ENCODE measurements at places on chromosomes 7 and 10.
A peak's percentile ranks its signal among the peaks of the same experiment; 100 is the strongest.

GRCh38 chr10:106746868-106747267, 417.6 kb downstream of the SORCS1 start:
- no peak for DNase-seq

DNA sequence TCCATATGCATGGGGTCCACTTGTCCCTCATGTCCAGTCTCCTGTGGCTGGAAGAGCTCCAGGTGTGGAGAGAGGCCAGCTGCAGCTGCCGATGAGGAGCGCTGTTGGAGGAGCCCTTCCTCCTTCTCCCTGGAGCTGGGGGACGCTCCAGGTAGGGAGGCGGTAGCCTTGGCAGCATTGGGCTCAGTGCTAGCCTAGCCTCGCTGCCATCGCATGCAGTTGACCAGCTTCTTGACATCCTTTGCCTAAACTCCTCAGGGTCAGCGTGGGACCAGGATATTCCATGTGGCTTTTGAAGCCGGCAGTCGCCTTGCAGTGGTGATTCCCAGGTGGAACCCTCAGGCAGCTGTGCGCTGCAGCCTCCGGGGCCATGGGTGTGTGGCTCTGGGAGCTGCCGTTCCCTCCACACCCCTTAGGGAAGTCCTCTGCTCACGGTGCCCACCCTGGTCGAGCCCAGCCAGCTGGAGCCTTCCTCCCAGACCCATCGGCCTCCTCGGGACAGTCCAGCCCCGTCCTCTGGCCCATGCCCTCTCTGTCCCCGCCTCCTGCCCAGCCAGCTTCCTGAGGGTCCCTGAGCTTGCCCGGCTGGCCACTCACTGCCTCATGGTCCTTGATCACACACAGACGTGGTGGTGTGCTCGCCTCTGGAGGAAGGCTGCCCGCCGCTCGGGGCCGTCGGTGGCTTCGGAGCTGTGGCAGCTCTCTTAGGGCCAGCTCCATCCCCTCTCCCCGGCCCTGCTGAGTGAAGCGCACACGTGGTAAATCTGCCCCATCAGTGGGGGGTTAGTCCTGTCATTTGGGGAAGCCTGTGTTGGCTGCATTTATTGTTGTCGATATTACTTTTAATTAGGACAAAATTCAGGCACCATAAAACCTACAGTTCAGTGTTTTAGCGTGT, 21.2 kb downstream of the INPP5A start:
- DNase-seq = no peak

DNA sequence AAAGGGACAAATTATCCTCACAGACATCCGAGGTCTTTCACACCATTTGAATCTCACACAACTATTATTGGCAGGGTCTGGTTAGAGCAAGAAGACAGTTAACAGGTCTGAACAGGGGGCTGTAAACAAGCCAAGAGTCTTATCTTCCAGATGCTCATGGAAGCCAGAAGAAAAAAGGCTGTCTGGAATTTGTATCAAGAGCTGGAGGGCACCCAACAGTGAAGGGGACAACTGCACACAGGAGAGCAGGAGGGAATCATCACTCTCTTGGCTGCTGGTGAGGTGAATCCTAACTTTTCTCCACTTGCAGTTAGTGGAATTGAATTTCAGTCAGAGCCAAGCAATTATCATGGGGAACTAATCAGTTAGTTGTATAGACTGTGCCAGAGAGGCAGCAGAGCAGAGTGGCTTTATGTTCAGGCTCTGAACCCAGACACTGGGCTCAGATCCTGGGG, 880.2 kb upstream of the AUTS2 start:
- no peak for DNase-seq

- no peak for DNase-seq
These were observed 264.3 kb downstream of the AUTS2 start for GRCh38 chr7:69862413-69863064.

- no peak for DNase-seq
These were observed 2.9 kb upstream of the CFAP46 start for GRCh38 chr10:132945125-132945893.

GRCh38 chr7:44325201-44325671, at the start of gene CAMK2B:
CAMK2B (minus strand) TSS chr7:44325594; CDS start chr7:44325421, 173 bp downstream.
- no peak for DNase-seq

GRCh38 chr10:114046087-114046458, 2.4 kb downstream of the ADRB1 start:
- DNase-seq = no peak

DNA sequence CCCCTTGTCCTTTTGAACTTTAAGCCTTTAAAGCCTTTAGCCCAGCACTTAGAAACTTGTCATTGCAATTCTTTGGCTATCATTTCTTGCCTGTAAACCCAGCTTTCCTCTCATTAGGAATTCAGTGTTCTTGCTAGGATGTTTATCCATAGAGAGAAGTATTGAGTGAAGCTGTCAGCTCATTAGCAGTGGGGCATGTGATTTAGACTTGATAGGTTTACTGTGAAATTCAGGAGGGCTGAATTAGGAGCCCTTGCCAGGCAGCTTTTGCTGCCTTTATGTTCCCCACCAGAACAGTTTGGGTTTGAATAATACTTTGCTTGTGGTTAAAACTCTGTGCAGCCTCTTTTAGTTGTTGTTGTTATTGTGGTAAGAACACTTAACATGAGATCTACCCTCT, 39.5 kb downstream of the LHFPL3 start:
- no peak for DNase-seq

DNA sequence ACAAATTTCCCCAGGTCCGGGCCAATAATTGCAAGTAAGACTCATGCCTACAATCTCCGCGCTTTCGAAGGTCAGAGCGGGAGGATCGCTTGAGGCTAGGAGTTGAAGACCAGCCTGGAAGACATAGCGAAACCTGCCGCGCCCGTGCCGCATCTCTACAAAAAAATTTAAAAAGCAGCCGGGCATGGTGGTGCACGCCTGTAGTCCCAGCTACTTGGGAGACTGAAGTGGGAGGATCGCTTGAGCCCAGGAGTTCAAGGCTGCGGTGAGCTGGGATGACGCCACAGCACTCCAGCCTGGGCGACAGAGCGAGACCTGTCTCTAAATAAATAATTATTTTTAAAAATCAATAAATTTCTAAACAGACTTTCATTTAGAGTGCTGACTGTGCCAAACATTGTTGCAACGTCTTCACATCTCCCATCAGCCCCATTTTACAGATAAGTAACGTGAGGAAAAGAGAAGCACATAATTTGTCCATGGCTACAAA, 494 bp upstream of the CFAP43 start:
- DNase-seq = no peak

DNA sequence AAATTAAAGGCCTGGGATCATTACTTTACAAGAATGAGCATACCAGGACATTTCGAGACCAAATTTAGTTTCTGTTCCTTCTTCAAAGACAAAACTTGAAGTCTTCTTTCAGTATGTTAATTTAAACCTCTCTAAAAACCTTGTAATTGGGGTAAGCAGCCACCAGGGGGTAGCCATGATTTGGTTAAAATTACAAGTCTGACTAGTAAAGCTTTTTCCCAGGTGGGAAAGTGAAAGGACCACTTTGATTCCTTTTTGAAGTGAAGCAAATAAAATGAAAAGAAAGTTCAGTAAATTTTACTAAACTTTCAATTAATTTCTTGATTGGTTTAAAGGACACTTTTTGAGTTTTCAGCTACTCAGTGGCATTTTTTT, 294.3 kb downstream of the BBS9 start:
- DNase-seq = no peak

DNA sequence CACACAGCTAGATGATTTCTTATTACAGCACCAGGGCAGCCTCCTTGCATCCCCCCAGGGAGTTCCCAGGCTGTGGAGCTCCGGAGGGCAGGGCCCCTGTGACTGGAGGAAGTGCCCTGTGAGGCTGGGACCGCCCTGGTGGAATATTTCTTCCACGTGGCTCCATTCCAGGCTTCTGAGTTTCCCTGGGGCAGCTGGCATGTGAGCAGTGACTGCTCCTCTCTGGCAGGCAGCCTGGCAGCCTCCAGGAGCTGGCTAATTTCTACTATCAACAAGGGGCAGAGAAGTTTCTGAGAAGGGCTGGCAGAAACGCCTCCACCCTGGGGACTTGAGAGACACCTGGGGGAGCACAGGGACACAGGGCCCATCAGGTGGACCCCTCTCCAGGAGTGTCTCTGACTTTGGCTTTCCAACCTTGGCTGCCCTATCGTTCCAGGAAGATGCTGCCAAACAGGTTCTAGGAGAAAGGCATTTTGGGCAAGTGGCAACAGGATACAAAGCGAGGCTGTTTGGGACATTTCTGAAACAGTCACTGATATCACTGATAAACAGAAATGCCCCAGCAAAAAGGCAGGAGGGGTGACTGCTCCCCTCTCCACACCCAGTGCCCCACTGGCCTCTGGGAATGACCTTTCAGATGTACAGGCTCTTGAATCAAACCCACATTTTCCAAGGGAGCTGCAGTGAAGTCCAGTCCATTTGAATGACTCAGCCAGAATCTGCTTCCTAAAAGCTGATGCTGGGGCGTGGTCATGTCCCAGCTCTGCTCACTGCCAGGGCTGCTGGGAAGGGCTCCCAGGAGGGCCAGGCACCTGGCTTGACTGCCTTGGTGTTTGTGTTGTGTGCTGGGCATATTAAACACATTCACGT, 16.1 kb downstream of the MYOF start:
- peak; percentile 81 for DNase-seq

GRCh38 chr7:100374601-100375000, 1.3 kb downstream of the PILRA start:
- no peak for DNase-seq

- no peak for DNase-seq
These were observed 150.4 kb upstream of the PRPS1L1 start for GRCh38 chr7:18177815-18178660.

- DNase-seq = no peak
These were observed 104.3 kb downstream of the TCERG1L start for GRCh38 chr10:131207176-131207575.

DNA sequence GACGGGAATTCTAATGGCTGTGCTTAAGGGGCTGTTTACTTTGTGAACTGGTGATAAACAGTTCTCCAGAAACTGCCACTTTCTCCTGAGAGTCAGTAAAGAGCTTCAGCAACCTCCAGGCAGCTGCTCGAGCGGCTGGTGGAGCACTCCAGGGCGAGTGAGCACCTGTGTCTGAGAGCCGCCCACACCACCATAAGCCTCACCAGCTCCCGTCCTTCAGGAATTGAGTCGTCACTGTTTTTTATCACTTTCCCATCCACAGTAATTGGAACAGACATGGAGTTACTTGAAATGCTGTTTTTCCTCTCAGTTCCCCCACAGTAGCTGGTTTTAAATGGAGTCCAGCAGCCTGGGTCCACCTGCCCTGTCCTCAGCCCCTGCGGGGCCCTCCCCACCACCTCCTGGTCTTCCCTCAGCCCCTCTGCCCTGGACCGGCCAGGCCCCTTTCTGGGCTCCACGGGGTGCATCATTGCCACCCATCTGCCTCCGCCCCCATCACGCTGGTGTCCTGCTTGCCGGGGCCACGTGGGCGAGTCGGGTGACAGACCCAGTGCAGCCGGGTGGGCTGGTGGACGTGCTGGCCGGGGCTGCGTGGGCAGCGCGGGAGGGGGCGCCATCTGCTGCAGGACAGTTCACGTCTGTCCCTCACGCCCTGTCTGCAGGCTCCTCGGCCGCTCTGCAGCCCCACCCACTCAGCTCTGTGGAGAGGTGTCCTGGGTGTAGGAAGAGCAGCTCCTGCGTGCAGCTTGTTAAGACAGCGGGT, 56.0 kb downstream of the NKX6-2 start:
- DNase-seq = peak; percentile 11

- no peak for DNase-seq
These were observed 664.3 kb upstream of the CELF2 start for GRCh38 chr10:10353326-10353868.

- no peak for DNase-seq
These were observed 8.3 kb downstream of the CXCL12 start for GRCh38 chr10:44376472-44377099.

GRCh38 chr10:89171263-89171872, 35.7 kb downstream of the CH25H start:
- no peak for DNase-seq

DNA sequence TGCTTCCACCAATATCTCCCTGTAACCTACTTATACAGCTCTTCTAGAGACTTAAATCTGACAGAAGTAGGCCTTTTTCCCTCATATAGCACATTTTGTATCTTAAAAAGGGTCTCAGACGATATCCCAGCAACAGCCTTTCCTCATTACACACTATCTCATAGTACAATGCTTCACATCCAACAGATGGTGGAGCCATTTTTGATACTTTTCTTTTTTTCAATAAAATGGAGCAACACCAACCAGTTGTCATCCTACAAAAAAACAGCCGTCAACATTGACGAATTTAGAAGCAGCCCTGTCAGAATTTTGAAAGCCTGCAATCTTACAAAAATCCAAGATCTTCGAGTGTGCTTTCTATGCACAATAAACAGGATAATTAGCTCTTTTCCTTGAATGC, 145.9 kb upstream of the NEBL start:
- DNase-seq = no peak

DNA sequence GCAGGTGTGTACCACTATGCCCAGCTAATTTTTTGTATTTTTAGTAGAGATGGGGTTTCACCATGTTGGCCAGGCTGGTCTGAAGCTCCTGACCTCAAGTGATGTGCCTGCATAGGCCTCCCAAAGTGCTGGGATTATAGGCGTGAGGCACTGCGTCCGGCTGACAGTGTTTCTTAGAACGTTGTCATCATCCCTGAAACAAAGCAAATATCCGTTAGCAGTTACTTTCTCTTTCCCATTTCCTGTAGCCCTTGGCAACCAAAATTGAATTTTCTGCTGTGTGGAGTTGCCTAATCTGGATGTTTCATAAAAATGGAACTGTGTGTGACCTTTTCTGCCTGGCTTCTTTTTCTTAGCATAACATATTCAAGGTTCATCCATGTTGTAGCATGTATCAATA, 22.4 kb downstream of the ZNF33A start:
- DNase-seq = no peak

DNA sequence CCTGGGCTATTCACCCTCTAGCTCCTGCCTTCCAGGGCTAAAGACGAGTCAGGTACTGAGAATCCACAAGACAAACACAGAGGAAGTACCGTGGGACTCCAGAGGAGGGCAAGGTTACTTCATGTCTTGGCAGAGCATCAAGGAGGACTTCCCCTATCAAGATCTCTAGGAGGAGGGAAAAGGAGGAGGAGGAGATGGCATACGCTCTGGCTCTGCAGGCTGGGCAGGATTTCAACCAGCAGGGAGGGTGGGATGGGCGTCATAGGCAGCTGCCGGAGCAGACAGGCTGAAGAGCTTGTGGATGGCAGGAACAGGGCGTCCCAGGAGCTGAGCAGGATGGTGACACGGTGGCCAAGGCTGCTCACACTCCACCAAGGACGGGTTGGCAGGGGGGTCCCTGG, 21.3 kb downstream of the MDH2 start:
- DNase-seq = peak; percentile 92

- DNase-seq = no peak
These were observed 95.3 kb upstream of the DNAJB12 start for GRCh38 chr10:72449941-72450441.

- no peak for DNase-seq
These were observed 411 bp downstream of the AUTS2 start for GRCh38 chr7:69598487-69599285.
